Activated T-cell treated with anti-CD3 and anti-CD28 coated beads, Interleukin-2, amount 50 U/mL, for 48 hours (primary cell): ENCODE measurements at places on chromosomes 12 and 14.

GRCh38 chr14:44699391-44699790 lies 192.3 kb upstream of the FSCB start:
- no peak for DNase-seq

DNA sequence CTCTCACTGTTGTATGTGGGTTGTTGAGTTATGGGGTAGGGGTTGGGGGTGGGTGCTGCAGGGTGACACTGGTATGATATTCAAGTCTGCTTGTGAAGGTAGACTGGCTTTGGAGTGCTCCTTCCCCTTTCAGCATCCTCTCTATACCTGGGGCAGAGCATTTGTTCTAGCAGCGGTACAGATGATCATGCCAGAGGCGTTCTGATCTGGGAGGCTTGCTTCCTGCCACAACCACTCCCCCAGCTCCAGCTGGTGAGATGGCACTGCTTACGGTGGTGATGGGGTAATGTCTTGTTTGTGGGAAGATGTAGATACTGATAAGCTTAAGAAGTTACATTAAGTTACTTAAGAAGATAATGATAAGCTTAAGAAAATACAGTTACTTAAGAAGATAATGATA lies 131.8 kb downstream of the ERC1 start:
- no peak for DNase-seq

DNA sequence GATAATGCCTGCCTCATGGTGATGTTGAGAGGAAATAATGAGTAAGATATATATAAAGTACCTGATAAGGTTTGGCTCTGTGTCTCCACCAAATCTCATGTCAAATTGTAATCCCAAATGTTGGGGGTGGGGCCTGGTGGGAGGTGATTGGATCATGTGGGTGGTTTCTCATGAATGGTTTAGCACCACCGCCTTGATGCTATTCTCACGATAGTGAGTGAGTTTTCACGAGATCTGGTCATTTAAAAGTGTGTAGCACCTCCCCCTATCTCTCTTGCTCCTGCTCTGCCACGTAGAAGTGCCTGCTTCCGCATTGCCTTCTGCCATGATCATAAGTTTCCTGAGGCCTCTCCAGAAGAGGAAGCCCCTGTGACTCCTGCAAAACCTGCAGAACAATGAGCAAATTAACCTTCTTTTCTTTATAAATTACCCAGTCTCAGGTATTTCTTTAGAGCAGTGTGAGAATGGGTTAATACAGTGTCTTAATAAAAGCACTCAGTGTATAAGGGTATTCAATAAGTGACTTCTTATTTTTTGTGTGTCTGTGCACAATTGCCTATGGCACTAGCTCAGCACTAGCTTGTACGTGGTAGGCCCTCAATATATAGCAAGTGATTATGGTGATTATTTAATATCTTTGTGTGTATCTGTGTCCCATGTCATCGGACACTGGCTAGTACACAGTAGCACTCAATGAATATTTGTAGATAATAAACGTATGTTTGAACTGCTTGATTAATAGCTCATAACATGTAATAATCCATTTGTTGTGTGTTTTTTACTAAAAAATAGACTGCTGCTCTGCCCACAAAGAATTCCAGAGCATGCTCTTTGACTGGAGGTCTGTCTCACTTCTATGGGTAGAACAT lies 138.1 kb upstream of the LMNTD1 start:
- no peak for DNase-seq

DNA sequence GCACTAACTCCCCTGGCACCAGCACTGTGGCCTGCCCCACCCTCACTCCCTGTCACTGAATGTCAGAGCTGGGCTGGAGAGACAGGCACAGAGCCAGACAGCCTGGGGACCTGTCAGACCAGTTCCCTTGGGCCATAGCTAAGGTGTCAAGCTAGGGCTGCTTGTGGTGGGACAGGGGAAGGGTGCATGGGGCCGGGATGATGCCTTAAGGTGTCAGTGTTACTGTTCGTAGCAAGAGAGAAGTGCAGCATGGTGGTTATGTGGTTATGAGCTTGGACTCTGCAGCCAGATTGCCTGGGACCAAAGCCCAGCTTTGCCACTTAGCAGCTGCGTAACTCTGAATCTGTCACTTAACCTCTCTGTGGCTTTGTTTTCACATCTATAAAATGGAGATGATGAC lies 3.8 kb downstream of the RAPGEF3 start:
- no peak for DNase-seq

GRCh38 chr12:2796187-2796666 lies 1.5 kb downstream of the FKBP4 start:
- no peak for DNase-seq

GRCh38 chr14:25140411-25140810 lies 90.5 kb upstream of the STXBP6 start:
- no peak for DNase-seq

- DNase-seq = no peak
Observed at GRCh38 chr12:52084491-52085231, 5.2 kb downstream of the SMIM41 start.

- DNase-seq = no peak
Observed at GRCh38 chr14:74190927-74191575, 48.2 kb upstream of the VSX2 start.

DNA sequence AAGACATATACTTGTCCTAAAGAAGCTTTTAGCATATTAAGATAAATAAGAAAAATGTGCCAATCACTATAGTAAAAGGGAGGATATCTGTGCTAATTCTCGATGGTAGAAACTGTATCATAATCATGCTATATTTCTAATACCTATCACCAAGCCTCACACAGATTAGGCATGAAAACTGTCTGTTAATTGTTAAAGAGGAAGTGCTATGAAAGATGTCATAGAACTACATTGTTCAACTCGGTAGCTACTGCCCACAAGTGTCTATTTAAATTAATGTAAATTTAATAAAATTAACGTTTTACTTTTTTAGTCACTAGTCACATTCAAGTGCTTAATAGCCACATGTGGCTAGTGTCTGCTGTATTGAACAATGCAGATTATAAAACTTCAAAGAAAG lies 77.5 kb upstream of the KICS2 start:
- no peak for DNase-seq

DNA sequence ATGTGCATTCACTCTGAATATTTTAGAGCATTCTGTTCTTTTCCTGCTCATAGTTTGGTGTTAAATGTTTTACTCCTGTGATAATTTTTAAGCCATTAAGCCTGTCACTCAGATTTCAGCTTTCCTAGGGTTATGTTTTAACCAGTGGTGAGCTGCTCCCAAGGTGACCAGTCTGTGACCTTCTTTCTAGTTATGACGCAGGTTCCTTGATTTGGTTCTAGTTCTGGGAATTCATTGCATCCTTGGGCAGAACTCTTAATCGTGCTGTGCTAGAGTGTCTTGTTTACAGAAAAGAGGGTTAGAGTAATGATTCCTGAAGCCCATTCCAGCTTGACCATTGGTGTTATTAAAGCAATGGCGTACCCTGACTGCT lies 2.2 kb downstream of the GABARAPL1 start:
- no peak for DNase-seq

- no peak for DNase-seq
Observed at GRCh38 chr12:23555825-23556207, 393.7 kb downstream of the SOX5 start.

- DNase-seq = no peak
Observed at GRCh38 chr14:21017528-21018245, 7.2 kb downstream of the NDRG2 start.

DNA sequence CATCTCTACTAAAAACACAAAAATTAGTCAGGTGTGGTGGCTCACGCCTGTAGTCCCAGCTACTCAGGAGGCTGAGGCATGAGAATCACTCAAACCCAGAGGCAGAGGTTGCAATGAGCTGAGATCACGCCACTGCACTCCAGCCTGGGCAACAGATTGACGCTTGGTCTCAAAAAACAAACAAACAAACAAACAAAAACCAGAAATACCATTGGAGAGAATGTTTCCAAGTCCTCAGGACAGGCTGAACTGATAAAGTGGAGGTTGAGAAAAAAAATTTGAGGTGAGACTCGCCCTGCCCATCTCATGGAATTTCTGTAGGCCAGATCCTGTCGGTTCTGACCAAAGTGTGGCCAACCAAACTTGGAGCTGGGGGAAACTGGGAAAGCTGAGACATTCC lies 30.6 kb upstream of the NFYB start:
- no peak for DNase-seq

GRCh38 chr12:46005151-46005797 lies 14.9 kb upstream of the SCAF11 start:
- DNase-seq = no peak

GRCh38 chr12:80162177-80162576 lies 62.8 kb downstream of the OTOGL start:
- DNase-seq = no peak

GRCh38 chr14:71320734-71321573 lies 413.7 kb downstream of the PCNX1 start:
- DNase-seq = peak; percentile 79

GRCh38 chr14:104145826-104146601 lies 7.6 kb downstream of the KIF26A start:
- no peak for DNase-seq

DNA sequence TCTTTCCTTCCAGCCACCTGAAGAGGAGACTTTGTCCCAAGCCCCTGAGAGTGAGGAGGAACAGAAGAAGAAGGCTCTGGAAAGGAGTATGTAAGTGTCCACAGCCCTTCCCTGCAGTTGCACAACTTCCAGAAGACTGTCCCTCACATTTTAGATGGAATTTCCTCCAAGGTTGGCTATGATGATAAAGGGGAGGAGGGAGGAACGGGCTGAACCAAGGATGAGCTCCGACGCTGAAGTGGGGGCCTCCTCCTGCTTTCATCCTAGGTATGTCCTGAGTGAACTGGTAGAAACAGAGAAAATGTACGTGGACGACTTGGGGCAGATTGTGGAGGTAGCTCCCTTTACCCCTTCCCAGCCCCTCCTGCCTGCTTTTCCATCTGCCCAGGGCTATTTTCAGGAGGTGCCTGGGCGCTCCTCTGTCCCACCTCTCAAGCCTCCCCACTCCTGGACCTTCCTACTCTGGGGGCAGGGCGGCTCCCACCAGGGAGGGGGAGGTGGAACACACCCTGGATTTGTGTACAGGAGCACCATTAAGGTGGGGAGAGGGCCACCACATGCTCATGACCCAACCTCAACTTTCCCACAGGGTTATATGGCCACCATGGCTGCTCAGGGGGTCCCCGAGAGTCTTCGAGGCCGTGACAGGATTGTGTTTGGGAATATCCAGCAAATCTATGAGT lies 2.3 kb downstream of the ARHGEF25 start:
- no peak for DNase-seq

DNA sequence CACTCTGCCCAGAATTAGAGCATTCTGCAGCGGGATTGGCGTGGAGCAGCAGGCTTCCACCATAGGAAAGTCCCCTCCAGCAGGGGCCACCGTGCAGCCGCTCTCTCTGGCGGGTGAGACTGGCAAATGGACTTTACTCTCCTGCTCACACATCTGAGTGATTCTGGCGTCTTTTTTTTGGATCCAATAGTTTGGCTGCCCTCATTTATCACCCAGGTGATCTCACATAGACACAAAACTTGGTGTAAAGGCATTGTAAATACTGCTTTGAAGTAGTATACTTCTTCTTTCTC lies 130.3 kb downstream of the TGFB3 start:
- DNase-seq = no peak

DNA sequence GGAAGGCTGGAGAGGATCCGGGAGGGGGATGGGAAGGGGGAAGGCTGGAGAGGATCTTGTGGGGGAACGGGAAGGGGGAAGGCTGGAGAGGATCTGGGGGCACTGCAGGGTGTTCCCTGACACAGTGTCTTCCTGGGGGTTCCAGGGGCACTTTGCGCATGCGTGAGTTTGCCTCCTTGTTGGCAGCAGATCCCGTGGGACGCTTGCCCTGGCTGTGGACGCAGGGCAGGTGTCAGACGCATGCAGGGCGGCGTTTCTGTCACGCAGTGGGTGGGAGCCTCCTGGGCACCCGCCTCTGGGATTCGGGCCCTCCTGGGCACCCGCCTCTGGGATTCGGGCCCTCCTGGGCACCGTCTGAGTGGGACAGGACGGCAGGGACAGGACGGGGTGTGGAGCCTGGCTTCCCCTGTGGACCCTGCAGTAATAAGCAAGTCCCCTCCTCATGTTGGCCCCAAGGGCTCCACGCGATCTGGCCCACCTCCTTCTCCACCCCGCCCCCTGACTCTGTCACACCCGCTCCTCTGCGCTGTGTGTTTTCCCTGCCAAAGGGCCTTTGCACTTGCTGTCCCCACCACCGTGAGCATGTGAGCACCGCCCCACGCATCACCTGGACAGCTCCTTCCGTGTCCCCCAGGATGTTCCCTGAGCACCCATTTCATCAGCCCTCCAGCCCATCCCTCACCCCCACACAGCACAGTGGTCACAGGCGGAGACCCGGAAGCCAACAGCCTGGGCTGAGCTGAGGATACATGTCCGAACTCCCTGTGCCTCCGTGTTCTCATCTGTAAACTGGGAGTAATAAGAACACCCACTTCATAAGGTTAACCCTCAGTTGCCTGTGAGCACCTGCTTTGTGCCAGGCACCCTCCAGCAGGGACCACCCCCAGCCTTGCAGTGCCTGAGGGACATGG lies 4.4 kb downstream of the MMP17 start:
- no peak for DNase-seq

GRCh38 chr14:99728981-99729451 lies 44.9 kb downstream of the CYP46A1 start:
- DNase-seq = no peak

DNA sequence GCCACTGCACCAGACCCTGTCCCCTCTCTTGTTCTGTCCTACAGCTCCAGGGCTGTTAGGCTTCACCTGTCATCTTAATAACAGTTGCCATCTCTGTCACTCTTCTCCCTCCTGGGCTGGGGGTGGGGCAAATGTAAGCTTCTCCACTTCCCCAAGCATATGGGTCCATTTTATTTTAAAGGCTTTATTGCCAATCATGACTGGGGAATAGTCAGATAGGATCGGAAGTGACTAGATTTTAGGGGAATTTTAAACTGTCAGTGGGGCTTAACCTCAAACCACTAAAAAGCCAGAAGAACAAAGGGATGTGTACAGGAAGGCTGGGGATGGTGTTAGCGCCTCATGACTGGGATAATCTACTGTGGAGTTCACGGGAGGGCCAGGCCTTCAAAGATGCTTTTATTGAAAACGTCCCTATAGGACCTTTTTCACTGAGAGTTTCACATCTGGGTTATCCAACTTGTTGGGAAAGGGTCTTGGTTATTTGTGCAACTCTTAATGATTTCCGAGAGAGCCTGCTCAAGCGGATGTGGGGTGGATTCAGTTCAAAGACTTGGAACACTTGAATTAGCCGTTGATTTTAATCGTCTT lies 41.6 kb downstream of the CHST11 start:
- peak; percentile 53 for DNase-seq

- no peak for DNase-seq
Observed at GRCh38 chr12:15088105-15088504, 115.3 kb downstream of the PDE6H start.

DNA sequence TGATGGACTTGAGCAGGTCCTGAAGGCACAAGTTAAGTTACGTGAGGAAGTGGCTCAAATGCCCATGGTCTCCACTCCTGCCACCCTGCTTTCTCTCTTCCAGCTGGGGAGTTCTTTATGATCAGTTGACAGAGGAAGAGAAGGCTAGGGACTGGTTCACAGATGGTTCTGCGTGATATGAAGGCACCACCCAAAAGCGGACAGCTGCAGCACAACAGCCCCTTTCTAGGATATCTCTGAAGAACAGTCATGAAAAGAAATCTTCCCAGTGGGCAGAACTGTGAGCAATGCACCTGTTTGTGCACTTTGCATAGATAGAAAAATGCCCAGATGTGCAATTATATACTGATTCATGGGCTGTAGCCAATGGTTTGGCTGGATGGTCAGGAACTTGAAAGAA lies 162.4 kb upstream of the FSCB start:
- no peak for DNase-seq

GRCh38 chr12:100215209-100215608 lies 14.6 kb downstream of the ACTR6 start:
- no peak for DNase-seq
